ENCODE measurements at places on chromosomes 3 and 15.

DNA sequence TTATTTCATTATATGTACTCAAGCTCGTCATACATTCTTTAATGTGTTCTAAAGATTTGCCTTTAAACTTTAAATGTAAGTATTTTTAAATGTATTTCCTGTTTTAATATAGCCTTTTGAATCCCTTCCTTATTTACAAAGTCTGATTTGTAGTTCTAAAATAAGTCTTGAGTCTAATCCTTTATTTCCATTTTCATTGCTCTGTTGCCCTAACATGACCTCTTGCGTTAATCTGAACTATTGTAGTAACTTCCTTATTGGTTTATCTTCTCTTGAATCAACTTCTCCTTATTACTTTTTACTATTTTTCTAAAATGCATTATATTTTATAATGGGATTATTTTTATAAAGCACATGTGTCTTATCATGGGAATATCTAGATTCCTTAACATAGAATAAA lies 24.0 kb downstream of the KNL1 start:
- DNase-seq = no peak

DNA sequence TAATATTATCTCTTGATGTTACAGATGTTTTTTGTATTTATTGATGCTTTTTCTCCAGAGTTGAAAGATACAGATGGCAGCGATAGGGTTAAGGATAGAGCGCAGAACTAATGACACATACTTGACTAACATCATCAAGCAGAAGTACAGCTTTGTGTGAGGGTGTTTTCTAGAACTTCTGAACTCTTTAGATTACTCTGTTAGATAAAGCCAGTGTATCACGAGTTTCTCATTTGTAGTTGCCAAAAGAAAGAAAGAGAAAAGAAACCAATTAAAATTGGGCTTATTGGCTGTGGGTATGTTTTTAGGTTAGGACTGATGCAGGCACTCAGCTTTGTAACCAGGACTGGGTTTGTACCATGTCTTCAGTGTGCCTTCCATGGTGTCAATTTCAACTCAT lies 6.6 kb upstream of the GPR171 start:
- no peak for DNase-seq

DNA sequence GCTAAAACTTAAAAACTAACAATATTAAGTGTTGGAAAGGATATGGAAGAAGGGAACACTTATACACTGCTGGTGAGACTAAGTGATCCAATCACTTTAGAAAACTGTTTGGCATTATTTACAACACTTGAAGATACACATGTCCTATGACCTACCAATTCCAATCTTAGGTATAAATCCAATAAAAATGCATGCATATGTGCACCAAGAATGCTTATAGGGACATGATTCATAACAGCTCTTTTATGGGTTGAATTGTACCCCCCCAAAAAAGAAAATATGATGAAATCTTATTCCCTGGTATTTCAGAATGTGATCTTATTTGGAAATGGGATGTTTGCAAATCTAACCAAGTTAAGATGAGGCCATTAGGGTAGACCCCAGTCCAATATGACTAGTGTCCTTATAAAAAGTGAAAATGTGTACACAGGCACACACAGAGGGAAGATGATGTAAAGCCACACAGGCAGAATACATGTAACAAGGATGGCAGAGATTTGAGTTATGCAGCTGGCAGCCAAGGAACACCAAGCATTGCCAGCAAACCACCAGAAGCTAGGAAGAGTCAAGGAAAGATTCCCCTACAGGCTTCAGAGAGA lies 15.3 kb downstream of the CCR8 start:
- no peak for DNase-seq

- peak; percentile 80 for DNase-seq
Observed at GRCh38 chr15:61835496-61836106, 224.6 kb downstream of the VPS13C start.

DNA sequence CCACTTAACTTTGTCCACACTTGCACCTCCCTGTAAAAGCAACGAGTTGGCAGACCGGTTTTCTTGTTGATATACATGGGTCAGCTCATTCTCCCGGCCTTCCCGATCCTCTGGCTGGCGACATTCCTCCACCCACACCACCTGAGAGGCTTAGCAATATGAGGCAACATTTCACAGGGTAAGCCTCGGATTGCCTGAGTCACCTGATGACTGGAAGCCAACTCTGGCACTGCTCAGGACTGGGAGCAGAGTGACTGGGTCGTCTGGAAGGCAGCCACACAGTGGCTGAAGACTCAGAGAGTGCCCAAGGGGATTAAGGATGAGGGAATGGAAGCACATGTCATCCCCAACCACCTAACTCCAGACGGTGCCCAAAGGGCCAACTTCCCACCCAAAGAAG lies 9.8 kb downstream of the HOMER2 start:
- DNase-seq = peak; percentile 27

DNA sequence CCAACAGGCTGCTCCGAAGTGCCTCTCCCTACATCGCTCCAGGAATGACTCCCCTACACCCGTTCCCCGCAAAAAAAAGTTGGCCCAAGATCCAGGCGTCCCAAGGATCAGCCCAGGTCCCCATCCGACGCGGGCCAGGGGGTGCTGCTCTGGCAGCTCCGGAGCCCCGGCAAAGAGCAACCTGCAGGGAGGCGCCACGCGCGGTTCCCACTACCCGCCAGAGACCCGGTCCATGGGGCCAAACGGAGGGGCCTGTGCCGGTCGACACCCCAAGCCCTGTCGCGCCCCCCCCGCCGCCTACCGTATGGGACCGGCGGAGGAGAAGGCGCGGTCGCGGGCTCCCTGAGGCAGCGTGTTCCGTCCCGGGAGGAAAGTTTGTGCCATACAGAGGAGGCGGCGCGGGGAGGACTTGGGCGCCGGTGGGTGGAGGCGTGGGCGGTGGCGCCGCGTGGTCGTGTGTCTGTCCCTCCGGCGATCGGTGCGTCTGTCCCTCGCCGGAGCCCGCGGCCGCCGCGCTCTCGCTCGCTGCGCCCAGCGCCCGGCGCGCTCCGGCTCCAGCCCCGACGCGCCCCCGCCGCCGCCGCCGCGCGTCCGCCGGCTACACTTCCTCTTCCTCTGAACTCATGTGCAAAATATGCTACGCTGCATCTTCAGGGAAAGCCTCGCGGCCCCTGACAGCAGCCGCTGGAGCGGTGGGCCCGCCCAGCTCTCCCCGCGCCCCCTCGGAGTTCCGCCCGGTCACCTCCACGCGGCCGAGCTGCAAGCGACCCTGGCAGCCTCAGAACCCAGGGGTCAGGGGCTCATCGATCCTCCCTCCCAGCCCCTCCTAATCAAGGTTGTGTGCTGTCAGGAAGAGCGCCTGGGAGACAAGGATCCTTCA lies at the start of gene RFTN1:
Gene RFTN1, minus strand, starts transcription at position 559 of the 880 bp plus-strand sequence. CDS start 19,830 bp downstream, outside the sequence.
- DNase-seq = peak; percentile 84

DNA sequence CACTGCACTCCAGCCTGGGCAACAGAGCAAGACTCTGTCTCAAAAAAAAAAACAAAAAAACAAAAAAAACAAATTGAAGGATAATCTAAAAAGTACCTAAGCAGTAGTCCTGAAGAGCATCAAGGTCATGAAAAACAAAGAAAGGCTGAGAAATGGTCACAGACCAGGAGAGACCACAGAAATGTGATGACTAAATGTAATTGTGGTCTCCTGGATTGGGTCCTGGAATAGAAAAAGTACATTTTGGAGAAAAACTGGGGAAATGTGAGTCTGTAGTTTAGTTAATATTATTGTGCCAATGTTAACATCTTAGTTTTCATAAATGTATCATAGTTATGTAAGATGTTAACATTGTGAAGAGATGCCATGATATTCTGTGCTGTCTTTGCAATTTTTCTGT lies 267.5 kb upstream of the NR2E3 start:
- DNase-seq = no peak

- no peak for DNase-seq
Observed at GRCh38 chr3:182596676-182597410, 196.5 kb upstream of the ATP11B start.

GRCh38 chr3:23749609-23750008 lies 56.1 kb upstream of the UBE2E1 start:
- no peak for DNase-seq

- no peak for DNase-seq
Observed at GRCh38 chr15:78103406-78104118, 11.2 kb downstream of the SH2D7 start.

GRCh38 chr3:123479891-123480290 lies 31.0 kb upstream of the ADCY5 start:
- no peak for DNase-seq

- peak; percentile 44 for DNase-seq
Observed at GRCh38 chr15:34722439-34722836, 32.4 kb downstream of the GJD2 start.

- no peak for DNase-seq
Observed at GRCh38 chr3:144424606-144425005, 453.0 kb downstream of the DIPK2A start.

DNA sequence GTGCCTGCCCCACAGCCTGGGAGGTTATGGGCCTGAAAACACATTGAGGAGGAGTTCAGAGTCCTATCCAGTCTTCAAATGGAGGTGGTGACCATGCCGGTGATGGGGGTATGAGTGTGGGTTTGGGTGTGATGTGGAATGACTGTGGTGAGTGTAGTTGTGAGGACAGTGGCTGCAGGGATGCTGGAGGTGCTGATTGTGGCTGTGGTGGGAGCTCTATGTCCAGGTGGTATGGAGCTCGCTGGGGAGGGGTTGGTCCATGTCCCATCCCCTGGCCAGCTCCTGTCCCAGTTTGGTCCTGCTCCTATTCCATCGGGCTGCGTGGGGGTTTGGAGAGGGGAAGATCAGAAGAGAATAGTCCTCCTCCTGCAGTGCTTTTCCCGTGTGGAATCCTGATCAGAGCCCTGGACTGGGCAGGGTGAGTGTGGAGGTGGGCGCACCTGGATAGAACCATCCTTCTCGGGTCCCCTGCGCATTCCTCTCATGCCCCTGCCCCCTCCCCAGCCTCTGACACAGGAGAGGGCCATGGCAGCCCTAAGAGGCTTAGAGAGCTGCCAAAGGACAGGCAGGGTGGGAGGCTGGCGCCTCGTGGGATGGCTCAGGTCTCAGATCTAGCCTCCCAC lies 23.0 kb upstream of the GOLGA6C start:
- peak; percentile 0 for DNase-seq

- DNase-seq = no peak
Observed at GRCh38 chr15:64767203-64767602, 8.2 kb downstream of the RBPMS2 start.

- no peak for DNase-seq
Observed at GRCh38 chr15:68175526-68175925, 29.6 kb downstream of the CALML4 start.

GRCh38 chr15:100464888-100465287 lies 63.9 kb downstream of the CERS3 start:
- DNase-seq = no peak

DNA sequence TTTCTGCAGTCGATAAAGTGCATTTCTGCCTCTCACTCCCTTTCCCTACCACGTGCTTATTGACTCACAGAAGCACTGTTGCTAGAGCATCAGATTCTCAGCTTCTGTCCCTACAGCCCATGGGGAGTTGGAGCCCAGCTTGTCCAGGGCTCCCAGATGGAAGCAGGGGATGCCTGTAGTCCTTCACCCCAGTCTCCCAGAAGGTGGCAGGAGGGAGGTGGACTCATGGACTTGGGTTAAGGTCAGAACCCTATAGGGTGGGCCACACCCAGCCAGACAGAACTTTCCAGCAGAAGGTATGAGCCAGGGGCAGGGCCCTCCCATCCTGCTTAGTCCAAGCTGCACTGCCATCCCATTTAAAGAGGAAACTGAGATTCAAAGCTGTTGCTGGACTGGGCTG lies 33.1 kb upstream of the SEMA3F start:
- DNase-seq = no peak

DNA sequence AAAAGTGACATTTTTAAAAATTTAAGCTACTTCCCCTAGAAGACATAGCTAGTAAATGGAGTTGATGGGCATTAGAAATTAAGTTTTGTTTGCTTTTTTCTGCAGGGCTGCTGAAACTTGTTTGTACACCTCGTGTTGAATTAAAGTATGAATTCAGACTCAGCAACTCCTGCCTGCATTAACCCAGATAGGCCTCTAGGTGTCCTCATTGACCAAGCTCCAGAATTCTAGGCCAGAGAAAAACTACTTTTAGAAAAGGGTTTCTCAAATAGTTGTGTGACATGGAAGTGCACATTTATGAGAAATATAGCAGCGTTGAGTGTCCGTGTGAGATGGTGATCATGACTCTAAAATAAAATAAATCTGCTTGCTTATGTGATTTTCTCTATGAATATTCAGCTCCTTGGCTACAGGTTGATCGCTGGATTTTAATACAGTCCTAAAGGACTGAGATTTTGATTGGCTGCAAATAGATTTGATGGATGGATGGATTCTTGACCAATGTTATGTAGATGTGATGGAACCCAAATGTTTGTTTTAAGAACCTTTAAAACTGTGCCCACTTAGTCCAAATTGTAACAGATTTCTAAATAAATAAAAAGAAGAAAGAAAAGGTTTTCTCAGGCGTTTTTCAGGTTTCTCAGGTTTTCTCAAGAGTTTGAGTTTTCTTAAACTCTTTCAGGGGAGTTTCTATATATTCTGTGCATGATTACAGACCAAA lies 39.4 kb upstream of the LMOD3 start:
- DNase-seq = peak; percentile 57

DNA sequence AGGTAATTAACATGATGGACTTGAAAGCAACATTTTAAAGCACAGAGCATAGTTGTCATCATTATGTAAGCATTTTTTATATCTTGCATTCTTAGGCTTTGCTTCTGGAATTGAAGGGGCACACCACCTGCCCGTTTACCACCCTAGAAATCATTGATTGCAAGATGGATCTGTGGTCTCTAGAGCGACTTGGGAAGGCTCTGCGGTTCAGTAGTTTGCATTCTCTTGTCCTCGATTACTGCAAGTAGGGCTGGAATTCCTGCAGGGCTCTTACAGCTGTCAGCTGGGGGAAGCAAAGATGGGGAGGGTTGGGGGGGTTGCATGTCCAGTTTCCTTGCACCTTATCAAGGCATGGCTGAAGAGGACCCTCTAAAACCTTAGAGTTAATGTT lies 56.7 kb upstream of the RNF7 start:
- no peak for DNase-seq

GRCh38 chr3:163809540-163809993 lies 1268.7 kb downstream of the SI start:
- DNase-seq = no peak

GRCh38 chr3:9163289-9163688 lies 86.2 kb downstream of the SRGAP3 start:
- DNase-seq = no peak

DNA sequence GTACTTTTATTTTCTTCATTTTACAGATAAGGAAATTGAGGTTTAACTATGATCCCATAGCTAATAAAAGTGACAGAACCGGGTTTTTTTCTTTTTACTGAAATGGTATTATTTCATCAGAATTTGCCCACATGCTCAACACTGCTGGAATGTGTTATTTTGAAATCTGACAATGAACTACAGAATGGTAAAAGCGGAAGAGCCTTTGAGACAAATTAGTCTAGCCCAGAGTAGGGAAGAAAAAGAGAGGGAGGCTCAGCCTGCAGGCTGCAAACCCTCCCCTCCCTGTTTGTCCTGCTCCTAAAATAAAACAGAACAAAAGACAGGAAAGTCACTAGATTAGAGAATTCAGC lies 100.3 kb upstream of the LIPC start:
- no peak for DNase-seq

GRCh38 chr15:36109943-36110658 lies 469.3 kb upstream of the CDIN1 start:
- DNase-seq = peak; percentile 5
